Calu3 (cell line): ENCODE measurements at places on chromosomes 3 and 15.
A peak's percentile ranks its signal among the peaks of the same experiment; 100 is the strongest.

- no peak for DNase-seq
Measured at GRCh38 chr3:28476194-28476593, 127.6 kb upstream of the AZI2 start.

GRCh38 chr3:26437678-26438077, 184.9 kb upstream of the LRRC3B start:
- DNase-seq, result no peak

DNA sequence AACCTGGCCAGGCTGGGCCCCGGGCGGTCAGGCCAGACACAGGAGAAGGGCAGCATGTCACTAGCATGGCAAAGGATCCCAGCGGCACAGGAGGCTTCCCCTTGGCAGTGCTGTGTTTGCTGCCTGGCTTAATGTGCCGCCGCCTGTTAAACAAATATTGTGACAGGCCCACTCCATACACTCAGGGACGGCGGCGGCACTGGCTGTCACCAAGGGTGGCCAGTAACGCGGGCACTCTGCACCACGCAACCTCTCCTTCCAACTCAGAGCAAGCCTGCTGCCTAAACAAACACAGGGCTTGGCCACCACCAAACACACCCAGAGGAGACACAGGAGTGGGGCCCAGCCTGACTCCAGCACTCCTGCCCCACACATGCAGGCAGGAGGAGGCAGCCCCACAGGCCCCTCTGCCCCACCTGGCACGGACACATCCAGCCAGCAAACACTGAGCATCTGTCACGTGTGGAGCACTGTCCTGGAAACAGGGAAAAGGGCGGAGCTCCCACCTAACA, 48.0 kb downstream of the TPRA1 start:
- DNase-seq, result no peak

DNA sequence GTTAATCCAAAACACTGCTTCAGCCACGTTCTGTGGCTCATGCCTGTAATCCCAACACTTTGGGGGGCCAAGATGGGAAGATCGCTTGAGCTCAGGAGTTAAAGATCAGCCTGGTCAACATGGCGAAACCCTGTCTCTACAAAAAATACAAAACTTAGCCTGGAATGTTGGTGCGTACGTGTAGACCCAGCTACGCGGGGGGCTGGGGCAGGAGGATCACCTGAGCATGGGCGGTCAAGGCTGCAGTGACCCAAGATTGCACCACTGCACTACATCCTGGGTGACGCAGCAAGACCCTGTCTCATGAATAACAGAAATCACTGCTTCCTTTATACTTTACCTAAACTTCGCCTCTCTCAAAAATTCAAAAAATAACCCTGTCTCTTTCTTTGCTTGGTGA, 1325.0 kb upstream of the CADM2 start:
- no peak for DNase-seq

DNA sequence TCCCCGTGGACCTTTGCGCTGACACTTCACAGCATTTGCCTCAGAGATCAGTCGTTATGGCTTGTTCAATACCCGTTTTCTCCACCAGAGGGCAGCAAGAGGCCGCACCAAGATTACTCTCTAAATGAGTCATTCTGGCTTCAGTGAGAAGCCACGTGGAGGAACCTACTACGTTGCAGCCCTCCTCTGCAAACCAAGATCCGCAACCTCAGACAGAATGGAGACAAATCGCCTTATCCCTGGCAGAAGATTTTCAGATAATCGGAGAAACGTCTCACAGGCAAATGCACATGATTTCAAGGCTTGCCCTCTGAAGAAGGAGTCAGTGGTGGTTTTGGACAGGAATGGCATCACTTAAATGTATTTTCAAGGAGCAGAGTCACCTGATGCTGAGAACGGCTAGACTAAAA, 60.5 kb downstream of the GTPBP8 start:
- DNase-seq, result peak; percentile 80

DNA sequence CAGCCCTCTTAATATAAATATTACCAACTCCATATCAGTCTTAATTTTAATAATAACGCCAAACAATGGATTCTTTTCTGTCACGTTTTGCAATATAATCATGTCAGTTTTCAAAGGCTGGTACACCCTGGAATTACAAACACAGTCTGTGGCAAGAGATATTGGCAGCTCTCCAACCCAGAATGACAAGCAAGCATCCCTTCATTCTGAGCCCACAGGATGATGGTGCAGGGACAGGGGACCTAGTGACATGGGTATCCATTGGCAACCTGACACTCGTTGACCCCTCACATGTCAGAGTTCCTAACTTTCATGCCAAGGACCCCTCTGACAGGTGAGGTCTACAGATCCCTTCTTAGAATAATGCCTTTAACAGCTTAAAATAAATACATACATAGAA, 154.5 kb upstream of the TSC22D2 start:
- peak; percentile 31 for DNase-seq

DNA sequence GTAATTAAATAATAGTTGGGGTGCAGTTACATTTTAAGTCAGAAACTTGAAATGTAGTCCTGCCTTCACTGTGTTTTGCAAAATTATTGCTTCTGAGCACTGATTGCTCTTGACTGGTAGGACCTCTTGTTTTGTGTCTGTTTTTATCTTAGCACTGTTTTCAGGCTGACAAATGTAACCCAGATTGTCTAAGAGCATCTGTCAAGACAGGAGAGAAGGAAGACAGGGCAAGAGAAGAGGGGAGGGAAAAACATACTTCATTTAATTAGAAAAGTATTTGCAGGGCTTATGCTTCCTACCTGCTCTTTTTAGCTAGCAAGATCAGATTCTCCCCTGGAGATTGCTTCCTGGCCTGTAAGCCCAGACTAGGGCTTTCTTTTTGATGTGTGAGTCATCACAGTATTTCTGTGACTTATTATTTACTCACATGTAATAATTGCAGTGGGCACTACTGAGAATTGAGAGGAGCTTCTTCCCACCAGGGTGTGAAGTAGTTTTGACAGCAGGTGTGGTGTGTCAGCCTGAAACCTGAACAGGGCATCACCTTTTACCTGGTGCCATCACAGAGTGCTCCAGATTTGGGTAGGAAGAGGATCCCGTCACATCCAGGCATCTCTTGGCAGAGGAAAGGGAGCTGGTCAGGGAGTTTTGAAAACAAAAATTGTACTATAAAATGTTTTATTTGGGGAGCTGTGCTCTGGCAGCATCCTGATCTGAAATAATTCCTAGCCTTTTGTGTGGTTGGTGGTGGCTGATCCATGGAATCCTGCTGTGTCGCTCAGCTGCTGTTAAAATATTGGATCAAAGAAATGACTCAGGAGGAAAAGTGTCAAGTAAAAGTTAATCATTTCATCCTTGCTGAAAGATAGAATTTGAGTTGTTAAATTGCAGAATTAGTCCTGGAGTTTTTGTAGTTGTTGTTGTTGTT, 98.2 kb downstream of the TMEM108 start:
- no peak for DNase-seq

- no peak for DNase-seq
Measured at GRCh38 chr3:176554791-176555654, 642.3 kb downstream of the TBL1XR1 start.

DNA sequence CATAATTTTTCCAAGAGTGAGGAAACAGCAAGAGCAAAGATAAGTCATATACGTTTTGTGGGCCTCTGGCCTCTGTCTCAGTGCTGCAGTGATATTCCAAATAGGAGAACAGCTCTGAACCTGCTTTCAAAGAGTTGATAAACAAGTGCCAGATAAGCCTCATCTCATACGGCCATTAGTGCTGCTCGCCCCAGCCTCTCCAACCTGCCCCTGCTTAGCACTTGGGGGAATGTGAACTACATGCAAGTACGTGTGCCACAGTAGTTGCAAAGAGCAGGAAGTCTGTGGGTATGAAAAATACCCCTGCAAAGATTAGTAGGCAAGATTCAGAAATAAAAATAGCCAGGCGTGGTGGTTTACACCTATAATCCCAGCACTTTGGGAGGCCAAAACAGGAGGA, 14.0 kb downstream of the DAPK2 start:
- no peak for DNase-seq

DNA sequence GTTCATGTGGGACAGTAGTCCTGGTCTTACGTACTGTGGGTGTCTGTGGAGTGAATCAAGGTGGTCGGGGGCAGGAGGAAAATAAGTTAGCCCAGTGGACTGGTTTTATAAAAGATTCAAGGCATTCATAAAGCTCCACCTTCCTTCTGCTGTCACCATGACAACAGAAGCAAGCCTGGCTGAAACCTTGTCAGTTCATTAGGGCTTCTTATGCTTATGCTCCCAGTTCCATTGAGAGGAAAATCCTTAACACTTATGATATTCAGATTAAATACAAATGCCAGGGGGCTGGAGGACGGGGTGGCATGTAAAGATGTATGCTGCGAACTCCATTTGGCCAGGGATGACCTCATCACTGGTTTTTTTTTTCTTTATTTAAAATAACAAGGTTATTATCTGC, 283.1 kb upstream of the ATP10A start:
- no peak for DNase-seq
